Stimulated activated CD8-positive, alpha-beta memory T cell treated with anti-CD3 and anti-CD28 coated beads, Interleukin-4, amount 100 ng/mL, for 1 hour (primary cell): ENCODE measurements at places on chromosomes 11 and 22.

DNA sequence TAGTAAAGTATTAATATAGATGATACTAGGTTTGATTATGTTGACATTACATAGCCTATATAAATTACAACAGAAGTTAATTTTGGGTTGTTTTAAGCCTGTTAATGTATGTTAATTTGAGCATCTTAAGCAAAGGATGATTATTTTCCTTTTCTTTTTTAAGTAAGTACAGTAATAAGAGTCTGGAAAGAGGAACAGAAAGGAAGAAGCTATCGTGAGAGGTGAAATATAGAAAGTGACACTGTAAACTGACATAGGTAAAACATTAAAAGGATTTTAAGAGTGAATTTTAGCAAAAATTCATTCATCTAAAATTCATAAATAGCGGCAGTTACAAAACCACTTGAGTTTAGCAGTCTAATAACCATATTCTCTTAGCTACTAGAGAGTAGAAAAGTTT is 45.5 kb downstream of the FAR1 start:
- no peak for DNase-seq

DNA sequence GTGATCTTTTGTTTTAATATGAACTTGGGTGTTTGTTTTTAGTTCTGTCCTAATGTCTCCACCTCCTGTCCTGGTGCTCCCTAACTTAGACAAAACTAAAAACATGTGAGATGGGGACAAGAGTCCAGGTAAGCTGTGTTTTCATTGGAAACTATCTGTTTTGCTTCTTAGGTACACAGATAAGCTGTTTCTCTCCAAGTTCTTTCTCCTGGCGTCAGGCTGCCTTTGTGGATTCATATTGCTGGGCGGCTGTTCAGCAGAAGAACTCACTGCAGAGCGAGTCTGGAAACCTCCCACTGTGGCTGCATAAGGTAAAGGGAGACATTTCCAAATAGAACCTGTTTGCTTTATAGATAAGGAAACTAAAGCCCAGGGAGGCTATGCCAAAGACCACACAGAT is 24.7 kb downstream of the PANX1 start:
- no peak for DNase-seq

GRCh38 chr11:46133119-46133518 is 11.9 kb upstream of the PHF21A start:
- DNase-seq: no peak

GRCh38 chr11:112643416-112643815 is 317.8 kb upstream of the NCAM1 start:
- no peak for DNase-seq

GRCh38 chr11:130606781-130607511 is 158.5 kb downstream of the ADAMTS15 start:
- no peak for DNase-seq
